Central memory CD8-positive, alpha-beta T cell (primary cell): ENCODE measurements at places on chromosomes 5 and 9.

DNA sequence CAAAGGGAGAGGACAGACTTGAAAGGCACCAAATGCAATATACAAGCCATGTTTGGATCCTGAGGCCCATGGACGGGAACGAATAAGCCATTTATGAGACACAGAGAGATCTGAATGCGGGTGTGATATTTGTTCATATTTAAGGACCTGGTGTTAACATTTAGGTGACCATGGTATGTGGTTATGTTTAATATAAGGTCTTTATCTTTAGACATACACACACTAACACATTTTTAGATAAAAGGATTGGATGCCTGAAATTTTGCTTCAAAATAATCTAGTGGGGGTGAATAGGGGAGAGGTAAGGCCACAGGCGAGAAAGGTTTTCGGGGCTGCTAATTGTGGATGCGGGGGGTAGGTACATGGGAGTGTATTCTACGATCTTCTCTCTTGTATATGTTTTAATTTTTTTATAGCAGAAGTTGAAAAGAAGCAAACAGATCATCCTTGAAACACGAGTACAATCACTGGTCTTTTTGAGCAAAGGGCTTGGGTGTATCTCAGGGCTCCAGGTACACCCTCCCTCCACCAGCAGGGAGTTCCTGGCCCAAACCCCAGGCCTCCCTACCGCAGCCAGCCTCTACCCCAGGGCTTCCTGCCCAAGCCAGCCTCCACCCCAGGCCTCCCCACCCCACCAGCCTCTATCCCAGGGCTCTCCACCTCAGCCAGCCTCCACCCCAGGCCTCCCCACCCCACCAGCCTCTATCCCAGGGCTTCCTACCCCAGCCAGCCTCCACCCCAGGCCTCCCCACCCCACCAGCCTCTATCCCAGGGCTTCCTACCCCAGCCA is 12.2 kb downstream of the AKNA start:
- peaks cover 81% of the 10 kb centered on the region for H3K4me1 ChIP-seq
- H3K27ac ChIP-seq: peak overlapping the region; percentile 89
- H3K27me3 ChIP-seq: no peaks in the 10 kb centered on the region
- no peak for DNase-seq
- H3K4me3 ChIP-seq: peak overlapping the region; percentile 43

- DNase-seq: no peak
- H3K36me3 ChIP-seq: no peaks in the 10 kb centered on the region
- peaks cover 68% of the 10 kb centered on the region for H3K27me3 ChIP-seq
- no peak overlapping the region for H3K4me3 ChIP-seq
- no peaks in the 10 kb centered on the region for H3K4me1 ChIP-seq
- H3K27ac ChIP-seq: no peak overlapping the region
Measured at GRCh38 chr5:170560938-170561337, 57.1 kb downstream of the KCNIP1 start.

DNA sequence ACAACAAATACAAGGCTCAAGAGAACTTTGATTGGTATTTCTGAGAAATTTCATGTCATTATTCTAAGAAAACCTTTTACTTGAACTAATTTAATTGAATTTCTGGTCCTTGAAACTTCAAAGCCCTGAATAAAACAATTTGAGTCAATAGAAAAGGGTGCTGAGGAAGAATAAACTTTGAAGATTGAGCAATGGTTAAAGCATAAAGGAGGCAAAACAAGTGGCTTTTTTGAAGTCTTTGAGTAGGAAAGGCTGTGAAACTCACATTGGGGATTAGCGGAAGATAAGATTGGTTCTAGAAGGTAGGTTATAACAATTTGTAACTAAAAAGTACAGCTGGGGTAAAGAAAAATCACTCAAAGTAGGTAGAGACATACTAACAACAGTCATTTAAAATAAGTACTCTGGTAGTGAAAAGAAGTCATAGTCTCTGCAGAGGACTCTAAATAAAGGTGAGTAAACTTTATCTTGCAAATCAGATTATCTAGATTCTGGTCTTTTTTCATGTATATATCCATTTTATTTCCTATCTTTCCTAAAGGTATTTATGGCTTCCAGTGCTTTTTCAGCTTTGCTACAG is 6.4 kb upstream of the PLPP1 start:
- DNase-seq: no peak
- H3K4me1 ChIP-seq: peaks cover 6% of the 10 kb centered on the region
- H3K27me3 ChIP-seq: no peaks in the 10 kb centered on the region
- H3K27ac ChIP-seq: no peak overlapping the region
- H3K4me3 ChIP-seq: no peak overlapping the region

DNA sequence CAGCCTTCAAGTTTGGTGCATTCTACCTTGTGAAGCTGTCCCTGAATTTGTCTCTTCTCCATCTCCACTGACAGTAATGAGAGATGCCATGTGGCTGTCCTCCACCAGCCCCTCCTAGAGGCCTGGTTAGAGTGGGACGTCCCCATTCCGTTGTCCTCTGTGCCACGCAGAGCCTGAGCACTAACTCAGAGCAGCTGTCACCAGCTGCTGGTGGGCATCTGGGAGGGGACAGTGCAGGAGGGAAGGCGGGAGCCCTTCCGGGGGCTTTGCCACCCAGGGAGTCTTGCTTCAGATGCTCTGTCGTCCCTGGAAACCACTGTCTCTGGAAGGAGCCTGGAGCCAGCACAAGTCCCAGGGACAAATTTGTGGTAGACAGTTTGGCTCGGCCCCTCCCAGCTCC is 78.6 kb downstream of the PDZD2 start:
- no peaks in the 10 kb centered on the region for H3K36me3 ChIP-seq
- H3K27me3 ChIP-seq: no peaks in the 10 kb centered on the region
- H3K27ac ChIP-seq: no peak overlapping the region
- no peaks in the 10 kb centered on the region for H3K4me1 ChIP-seq
- no peak overlapping the region for H3K4me3 ChIP-seq
- DNase-seq: no peak

DNA sequence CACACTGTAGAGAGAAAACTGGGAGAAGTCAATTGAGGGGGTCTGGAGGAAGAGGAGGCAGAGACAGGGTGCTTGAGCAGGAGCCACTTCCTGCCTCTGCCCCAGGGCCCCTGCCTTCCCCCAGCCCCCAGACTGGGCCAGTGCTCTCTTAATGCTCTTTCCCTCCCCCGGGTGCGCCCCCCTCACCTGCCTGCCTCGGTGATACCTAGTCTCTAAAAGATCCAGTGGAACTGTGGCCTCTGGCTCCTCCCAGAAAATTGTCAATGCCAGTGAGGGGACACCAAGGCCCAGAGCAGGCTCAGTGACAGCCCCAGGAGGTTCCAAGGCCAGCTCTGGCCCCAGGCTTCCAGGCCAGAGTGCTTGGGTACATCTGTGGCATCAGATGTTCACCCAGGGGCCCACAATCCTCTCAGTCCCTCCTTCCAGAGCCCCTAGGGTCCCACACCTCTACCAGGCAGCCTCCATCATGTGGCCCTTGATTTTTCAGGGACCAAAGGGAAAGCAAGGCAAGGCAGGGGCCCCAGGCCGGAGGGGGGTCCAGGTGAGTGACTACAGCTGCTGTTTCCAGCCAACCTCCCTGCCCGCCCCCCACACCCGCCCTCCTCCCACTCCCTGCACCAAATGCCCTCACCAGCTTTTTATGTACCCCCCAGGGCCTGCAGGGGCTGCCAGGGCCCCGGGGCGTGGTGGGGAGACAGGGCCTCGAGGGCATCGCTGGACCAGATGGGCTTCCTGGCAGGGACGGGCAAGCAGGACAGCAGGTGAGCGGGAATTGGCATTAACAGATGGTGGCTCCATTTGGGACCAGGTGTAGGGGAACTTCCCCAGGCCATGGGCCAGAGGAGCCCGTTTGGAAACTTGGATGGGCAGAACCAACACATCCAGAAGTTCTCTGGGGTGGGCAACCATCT is 33.1 kb upstream of the ORM1 start:
- DNase-seq: no peak
- H3K4me3 ChIP-seq: no peak overlapping the region
- H3K36me3 ChIP-seq: no peaks in the 10 kb centered on the region
- peaks cover 27% of the 10 kb centered on the region for H3K27me3 ChIP-seq
- H3K4me1 ChIP-seq: peaks cover 8% of the 10 kb centered on the region

GRCh38 chr9:130271473-130271872 is 5.9 kb downstream of the HMCN2 start:
- no peak for DNase-seq
- H3K4me3 ChIP-seq: no peak overlapping the region
- H3K4me1 ChIP-seq: no peaks in the 10 kb centered on the region
- H3K36me3 ChIP-seq: no peaks in the 10 kb centered on the region
- H3K27me3 ChIP-seq: peaks cover 64% of the 10 kb centered on the region

DNA sequence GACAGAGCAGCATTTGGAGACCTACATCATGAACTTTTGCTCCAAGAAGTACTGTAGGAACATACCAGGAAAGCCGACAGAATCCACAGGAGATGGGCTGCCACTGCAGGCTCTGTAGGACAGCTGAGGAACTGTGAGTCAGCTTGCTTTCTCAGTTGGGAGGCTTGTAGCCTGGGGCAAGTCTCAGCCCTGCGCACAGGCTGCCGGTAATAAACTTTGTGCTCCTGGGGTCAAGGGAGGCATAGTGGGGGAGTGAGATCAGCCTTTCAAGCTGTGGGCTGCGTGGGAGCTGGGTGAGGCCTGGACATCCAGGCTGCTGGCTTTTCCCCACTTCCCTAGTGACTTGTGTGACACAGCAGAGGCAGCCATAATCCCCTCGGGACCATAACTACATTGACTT is 718.0 kb upstream of the CDH10 start:
- no peaks in the 10 kb centered on the region for H3K27me3 ChIP-seq
- no peak overlapping the region for H3K4me3 ChIP-seq
- H3K4me1 ChIP-seq: no peaks in the 10 kb centered on the region

- peaks cover 49% of the 10 kb centered on the region for H3K36me3 ChIP-seq
- H3K27ac ChIP-seq: peak overlapping the region; percentile 89
- H3K4me3 ChIP-seq: peak overlapping the region; percentile 58
- H3K4me1 ChIP-seq: peaks cover 92% of the 10 kb centered on the region
- peak; percentile 47 for DNase-seq
Measured at GRCh38 chr9:89444274-89444673, 53.6 kb downstream of the SEMA4D start.

- DNase-seq: no peak
- no peak overlapping the region for H3K27ac ChIP-seq
- no peak overlapping the region for H3K4me3 ChIP-seq
- H3K4me1 ChIP-seq: no peaks in the 10 kb centered on the region
- no peaks in the 10 kb centered on the region for H3K27me3 ChIP-seq
Measured at GRCh38 chr5:149799119-149799623, 69.1 kb downstream of the PPARGC1B start.

DNA sequence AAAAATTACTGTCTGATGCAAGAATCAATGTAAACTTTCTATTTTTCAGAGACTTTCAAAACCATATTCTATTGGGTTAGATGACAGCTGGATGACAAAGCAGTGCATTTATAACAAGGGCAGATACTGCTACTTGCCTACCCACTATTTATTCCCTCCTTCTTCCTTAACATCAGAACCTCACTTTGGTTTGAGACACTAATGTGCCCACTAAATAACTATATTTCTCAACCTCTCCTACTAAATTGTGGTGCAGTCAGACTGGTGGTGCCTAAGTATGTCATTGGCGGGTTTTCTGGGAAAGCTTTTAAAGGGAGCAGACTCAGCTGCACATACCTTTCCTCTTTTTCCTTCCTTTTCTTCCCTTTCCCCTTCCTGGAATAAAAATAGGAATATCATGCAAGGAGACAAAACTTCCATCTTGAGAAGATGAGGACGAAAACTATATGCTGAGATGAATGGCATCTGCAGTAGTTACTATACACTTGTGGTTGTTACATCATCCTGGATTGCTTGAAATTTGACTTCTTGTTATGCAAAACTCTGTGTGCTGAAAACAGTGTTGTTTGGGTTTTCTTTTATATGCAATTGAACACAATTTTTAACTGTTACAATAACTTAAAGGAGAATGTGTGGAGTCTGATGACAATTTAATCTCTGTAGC is 43.8 kb downstream of the PRR16 start:
- H3K27ac ChIP-seq: no peak overlapping the region
- H3K4me3 ChIP-seq: no peak overlapping the region
- H3K4me1 ChIP-seq: no peaks in the 10 kb centered on the region
- no peaks in the 10 kb centered on the region for H3K27me3 ChIP-seq
- no peaks in the 10 kb centered on the region for H3K36me3 ChIP-seq
- DNase-seq: no peak

DNA sequence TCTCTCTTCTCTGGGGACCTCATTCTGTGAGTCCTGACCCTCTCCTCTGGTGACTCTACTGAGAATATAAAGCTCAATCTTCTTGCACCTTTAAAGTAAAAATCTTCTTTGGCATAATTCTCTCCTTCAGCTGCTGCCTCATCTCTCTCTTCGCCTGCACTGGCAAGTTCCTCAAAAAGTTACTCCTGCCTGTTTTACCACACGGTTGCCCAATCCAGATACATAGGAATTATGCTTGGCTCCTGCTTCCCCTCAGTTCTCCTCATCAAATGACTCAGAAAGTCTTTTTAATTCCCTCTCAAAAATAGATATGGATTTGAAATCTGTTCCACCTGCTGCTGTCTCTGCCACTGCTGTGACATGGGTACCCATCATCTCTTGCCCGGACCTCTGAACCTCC is 14.4 kb upstream of the HRCT1 start:
- H3K4me3 ChIP-seq: no peak overlapping the region
- no peaks in the 10 kb centered on the region for H3K36me3 ChIP-seq
- H3K27ac ChIP-seq: no peak overlapping the region

- no peak overlapping the region for H3K4me3 ChIP-seq
- peaks cover 74% of the 10 kb centered on the region for H3K4me1 ChIP-seq
- no peak for DNase-seq
- H3K36me3 ChIP-seq: peaks cover 25% of the 10 kb centered on the region
Measured at GRCh38 chr5:132408456-132408855, 38.9 kb downstream of the SLC22A5 start.

DNA sequence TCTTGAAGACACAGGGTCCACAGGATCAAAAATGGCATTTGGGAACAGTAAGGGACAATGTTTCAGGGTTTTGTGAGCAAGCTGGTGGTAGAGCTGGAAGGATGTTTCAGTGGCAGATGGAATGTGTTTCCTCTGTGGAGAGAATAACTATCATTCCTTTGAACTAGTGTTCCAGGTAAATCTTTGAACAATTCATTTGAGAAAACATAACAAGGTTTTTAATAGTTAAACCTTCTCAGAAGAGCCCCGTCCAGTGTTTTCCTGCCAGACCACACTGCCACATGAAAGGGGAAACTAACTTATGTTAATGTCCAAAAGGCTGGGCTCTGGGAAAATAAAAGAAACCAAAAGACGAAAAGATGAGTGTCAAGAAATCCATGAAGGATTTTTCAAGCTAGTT is 207.0 kb upstream of the ZNF462 start:
- no peak overlapping the region for H3K4me3 ChIP-seq
- H3K27me3 ChIP-seq: no peaks in the 10 kb centered on the region
- H3K36me3 ChIP-seq: no peaks in the 10 kb centered on the region
- no peak for DNase-seq
